Transverse colon (tissue), 4 donors: ENCODE measurements at places on chromosomes 1 and 21. TPM values are rescaled to one million over a fixed set of nuclear protein-coding genes. Genes with fewer than 3 reads are reported as not detected.
A peak's percentile ranks its signal among the peaks of the same experiment; 100 is the strongest.

BACE2 gene
- total RNA-seq: 49.4 TPM

DNA sequence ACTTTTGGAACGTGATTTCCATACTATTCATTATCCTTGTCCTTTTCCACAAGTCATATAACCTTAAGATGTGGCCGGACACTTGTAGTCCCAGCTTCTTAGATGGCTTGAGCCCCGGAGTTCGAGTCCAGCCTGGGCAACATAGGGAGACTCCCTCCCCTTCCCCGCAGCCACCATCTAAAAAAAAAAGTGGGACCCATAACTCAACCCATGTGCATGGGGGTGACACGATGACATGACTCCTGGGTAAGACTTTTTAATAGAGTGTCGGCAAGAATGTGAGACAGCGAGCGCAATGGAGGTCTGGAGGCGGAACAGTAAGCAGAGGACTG is 25.7 kb downstream of the MIA3 start:
- H3K27me3 ChIP-seq: no peaks in the 10 kb centered on the region
- peaks cover 3% of the 10 kb centered on the region for H3K4me1 ChIP-seq
- no peak for DNase-seq
- H3K36me3 ChIP-seq: peaks cover 7% of the 10 kb centered on the region
- peak overlapping the region; percentile 33 for H3K4me3 ChIP-seq

DNA sequence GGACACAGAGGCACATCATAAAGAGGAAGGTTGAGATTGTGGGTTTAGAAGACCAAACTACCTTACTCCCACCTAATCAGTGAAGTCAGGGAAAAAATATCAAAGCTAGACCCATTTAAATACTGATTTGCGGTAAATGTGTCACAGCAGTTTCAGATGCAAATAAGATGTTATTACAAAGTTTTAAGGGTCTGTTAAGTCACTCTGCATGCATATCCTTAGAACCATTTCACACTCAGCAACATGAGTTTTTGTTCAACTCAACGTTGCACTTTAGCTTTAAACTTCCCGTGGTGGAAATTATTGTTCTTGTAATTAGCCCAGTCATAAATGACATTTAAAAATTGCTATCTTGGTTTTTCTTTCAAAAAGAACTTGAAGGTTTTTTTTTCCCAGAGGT is 34.8 kb downstream of the RPAP2 start:
- peaks cover 21% of the 10 kb centered on the region for H3K36me3 ChIP-seq
- H3K27me3 ChIP-seq: no peaks in the 10 kb centered on the region
- H3K27ac ChIP-seq: no peak overlapping the region
- no peaks in the 10 kb centered on the region for H3K4me1 ChIP-seq
- H3K4me3 ChIP-seq: no peak overlapping the region
- DNase-seq: no peak

OPRD1 gene
- not detected for total RNA-seq

- no peaks in the 10 kb centered on the region for H3K36me3 ChIP-seq
- no peaks in the 10 kb centered on the region for H3K27me3 ChIP-seq
- no peaks in the 10 kb centered on the region for H3K4me1 ChIP-seq
- H3K4me3 ChIP-seq: no peak overlapping the region
- no peak overlapping the region for H3K27ac ChIP-seq
These were observed 101.4 kb downstream of the TTLL7 start for GRCh38 chr1:83897516-83897915.

- DNase-seq: no peak
- no peaks in the 10 kb centered on the region for H3K36me3 ChIP-seq
- no peak overlapping the region for H3K27ac ChIP-seq
- H3K4me3 ChIP-seq: no peak overlapping the region
- no peaks in the 10 kb centered on the region for H3K4me1 ChIP-seq
These were observed 33.0 kb downstream of the EPHA2 start for GRCh38 chr1:16122916-16123315.

DNA sequence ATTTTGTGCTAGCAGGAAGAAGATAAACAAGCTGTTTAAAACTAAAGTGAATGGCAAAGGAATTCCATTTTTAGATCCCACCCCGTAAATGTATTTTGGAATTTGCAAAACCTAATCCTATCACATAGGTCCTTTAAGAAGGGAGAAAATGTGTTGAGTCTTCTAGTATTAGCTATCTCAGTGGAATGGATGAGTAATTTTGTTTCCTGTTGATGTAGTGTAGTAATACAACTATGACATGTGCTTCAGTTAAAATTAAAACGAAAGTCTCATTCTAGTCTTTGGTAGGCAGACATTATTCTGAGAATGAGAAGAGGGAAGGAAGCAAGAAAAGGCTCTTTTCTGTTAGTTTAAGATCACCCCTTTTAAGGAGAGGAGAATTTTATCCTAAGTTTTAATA is 265.9 kb upstream of the C1orf105 start:
- no peaks in the 10 kb centered on the region for H3K36me3 ChIP-seq
- peaks cover 3% of the 10 kb centered on the region for H3K4me1 ChIP-seq
- DNase-seq: no peak

- peak; percentile 69 for DNase-seq
- H3K4me1 ChIP-seq: no peaks in the 10 kb centered on the region
- H3K36me3 ChIP-seq: no peaks in the 10 kb centered on the region
- peak overlapping the region; percentile 48 for H3K27ac ChIP-seq
- no peaks in the 10 kb centered on the region for H3K27me3 ChIP-seq
- H3K4me3 ChIP-seq: no peak overlapping the region
These were observed 39.1 kb upstream of the CDC42BPA start for GRCh38 chr1:227357171-227357926.

KIRREL1 gene
- total RNA-seq: 8.2 TPM

LEFTY2 gene
- 0.55 TPM for total RNA-seq

GRCh38 chr1:169623132-169623926 is 6.6 kb downstream of the SELP start:
- no peak for DNase-seq
- H3K27ac ChIP-seq: no peak overlapping the region
- H3K36me3 ChIP-seq: no peaks in the 10 kb centered on the region
- H3K27me3 ChIP-seq: no peaks in the 10 kb centered on the region

DMRTA2 gene
- not detected for total RNA-seq

DNA sequence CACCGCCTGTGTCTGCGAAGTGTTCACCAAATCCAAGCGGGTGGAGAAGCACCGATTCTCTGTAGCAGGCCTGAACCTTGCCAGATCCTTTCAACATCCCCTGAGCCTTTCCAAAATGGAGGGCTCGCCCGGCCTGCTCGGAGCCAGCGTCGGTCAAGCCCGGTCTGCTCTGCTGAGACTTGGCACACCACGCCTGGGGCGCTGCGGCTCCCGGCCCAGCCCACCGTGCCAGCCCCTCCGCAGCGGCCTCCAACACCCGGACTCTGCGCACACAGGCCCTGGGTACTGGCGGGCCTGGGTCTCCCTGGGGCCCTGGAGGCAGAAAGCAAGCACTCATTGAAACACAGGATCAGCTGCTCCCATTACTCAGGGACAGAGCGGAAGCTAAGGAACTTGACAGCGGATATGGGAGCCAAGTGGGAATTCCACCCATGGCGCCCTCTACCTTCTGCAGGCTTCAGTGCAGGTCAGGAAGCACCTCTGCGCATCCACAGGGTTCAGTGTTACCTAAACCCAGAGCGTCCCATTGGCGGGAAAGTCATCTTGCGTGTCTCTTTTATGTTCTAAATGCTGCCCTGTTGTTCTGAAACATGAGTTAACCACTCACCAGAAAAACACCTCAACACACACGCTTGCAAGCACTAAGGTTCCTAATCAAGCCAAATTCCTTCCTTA is 159.9 kb downstream of the ZBTB18 start:
- no peak overlapping the region for H3K4me3 ChIP-seq
- no peaks in the 10 kb centered on the region for H3K27me3 ChIP-seq
- peaks cover 6% of the 10 kb centered on the region for H3K4me1 ChIP-seq
- no peak for DNase-seq

GRCh38 chr1:26811057-26811456 is 15.4 kb upstream of the ZDHHC18 start:
- no peak overlapping the region for H3K27ac ChIP-seq
- H3K4me3 ChIP-seq: no peak overlapping the region
- H3K4me1 ChIP-seq: no peaks in the 10 kb centered on the region

HES3 gene
- total RNA-seq: not detected

LAPTM5 gene
- 5.2 TPM for total RNA-seq

- H3K36me3 ChIP-seq: no peaks in the 10 kb centered on the region
- no peaks in the 10 kb centered on the region for H3K27me3 ChIP-seq
- peak overlapping the region; percentile 75 for H3K27ac ChIP-seq
- H3K4me1 ChIP-seq: no peaks in the 10 kb centered on the region
- H3K4me3 ChIP-seq: no peak overlapping the region
- no peak for DNase-seq
These were observed 12.8 kb downstream of the THEMIS2 start for GRCh38 chr1:27885114-27885528.

- H3K27ac ChIP-seq: no peak overlapping the region
- no peaks in the 10 kb centered on the region for H3K36me3 ChIP-seq
- no peak for DNase-seq
- H3K4me3 ChIP-seq: no peak overlapping the region
- H3K27me3 ChIP-seq: peaks cover 4% of the 10 kb centered on the region
These were observed 31.6 kb upstream of the BARHL2 start for GRCh38 chr1:90748668-90749067.

- no peak overlapping the region for H3K4me3 ChIP-seq
- H3K36me3 ChIP-seq: no peaks in the 10 kb centered on the region
- no peak for DNase-seq
- no peaks in the 10 kb centered on the region for H3K27me3 ChIP-seq
- no peak overlapping the region for H3K27ac ChIP-seq
- no peaks in the 10 kb centered on the region for H3K4me1 ChIP-seq
These were observed 29.9 kb downstream of the BCAR3 start for GRCh38 chr1:93651695-93652094.

C1orf74 gene
- 2.7 TPM for total RNA-seq

DNA sequence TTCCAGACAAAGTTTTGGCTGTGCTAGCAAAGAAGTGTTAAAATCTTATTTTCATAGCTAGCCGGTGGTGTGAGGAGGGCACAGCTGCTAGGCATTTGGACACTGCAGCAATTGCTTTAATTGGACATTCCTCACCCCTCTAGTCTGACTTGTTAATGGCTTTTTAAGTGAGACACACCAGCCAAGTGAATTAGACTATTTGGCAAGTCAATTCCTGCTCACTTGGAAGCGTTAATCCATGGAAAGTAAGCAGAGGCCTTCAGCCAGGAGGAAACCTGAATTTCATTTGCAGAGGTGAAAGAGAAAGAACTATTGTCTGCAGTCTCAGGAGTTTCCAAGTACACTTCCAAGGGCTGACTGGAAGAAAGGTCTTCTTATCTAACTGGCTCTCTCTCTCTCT is 175.7 kb downstream of the ST6GALNAC3 start:
- DNase-seq: no peak
- H3K27me3 ChIP-seq: no peaks in the 10 kb centered on the region
- H3K27ac ChIP-seq: no peak overlapping the region
- H3K4me3 ChIP-seq: no peak overlapping the region
- no peaks in the 10 kb centered on the region for H3K36me3 ChIP-seq

DNA sequence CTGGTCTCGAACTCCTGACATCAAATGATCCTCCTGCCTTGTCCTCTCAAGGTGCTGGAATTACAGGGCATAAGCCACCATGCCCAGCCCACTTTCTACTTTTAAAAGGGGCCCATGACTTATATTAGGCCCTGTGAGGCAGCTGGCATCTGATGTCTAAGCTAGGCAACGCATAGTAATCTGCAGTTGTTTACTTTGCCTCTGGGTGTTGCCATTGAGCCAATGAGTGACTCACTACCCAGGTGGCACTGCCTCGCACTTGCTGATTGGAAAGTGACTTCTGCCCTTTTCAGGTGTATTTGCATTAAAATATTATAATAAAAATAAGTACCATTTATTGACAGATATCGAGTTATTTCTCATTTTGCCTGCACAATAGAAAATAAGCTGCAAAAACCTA is 84.9 kb downstream of the KIF14 start:
- H3K4me3 ChIP-seq: no peak overlapping the region
- no peaks in the 10 kb centered on the region for H3K4me1 ChIP-seq
- DNase-seq: peak; percentile 36

DNA sequence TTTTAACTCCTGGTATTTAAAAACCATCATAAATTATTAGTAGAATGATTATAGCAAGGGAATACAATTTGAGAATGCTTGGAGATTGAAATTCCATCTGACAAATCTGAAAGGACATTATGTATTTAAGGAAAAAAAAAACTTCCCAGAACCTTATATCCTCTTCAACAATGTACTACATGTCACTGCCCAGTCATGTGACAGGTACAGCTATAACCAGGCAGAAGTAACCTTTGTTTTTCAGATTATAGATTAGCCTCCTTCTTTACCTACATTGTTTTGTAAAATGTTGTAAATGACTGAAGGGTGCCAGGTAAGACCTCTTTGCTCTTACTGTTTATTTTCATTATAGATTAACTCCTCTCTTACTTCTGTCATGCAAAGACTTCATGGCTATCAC is 96.9 kb downstream of the KCNJ6 start:
- H3K27ac ChIP-seq: no peak overlapping the region
- H3K4me1 ChIP-seq: no peaks in the 10 kb centered on the region
- no peaks in the 10 kb centered on the region for H3K27me3 ChIP-seq
- no peak for DNase-seq
- no peaks in the 10 kb centered on the region for H3K36me3 ChIP-seq

DNA sequence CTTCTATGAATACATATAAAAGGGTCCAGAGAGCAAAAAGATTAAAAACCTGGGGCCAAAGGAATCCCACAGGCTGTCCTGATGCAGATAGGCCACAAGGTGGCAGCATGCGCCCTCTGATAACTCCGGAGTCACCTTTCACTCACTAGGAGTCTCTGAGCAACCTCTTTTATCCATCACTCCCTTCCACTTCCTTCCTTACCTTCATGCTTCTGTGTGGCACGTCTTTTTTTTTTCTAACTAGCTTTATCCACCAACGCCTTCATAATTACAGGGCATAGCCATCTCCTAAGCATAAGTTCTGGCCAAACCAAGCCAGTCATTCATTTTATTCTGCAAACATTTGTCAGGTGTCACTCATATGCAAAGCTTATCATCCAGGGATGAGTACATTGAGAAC is 3.9 kb upstream of the PGLYRP4 start:
- H3K27ac ChIP-seq: no peak overlapping the region
- no peaks in the 10 kb centered on the region for H3K4me1 ChIP-seq
- no peaks in the 10 kb centered on the region for H3K36me3 ChIP-seq
- peak; percentile 66 for DNase-seq
- H3K4me3 ChIP-seq: no peak overlapping the region

- peak overlapping the region; percentile 63 for H3K4me3 ChIP-seq
- no peaks in the 10 kb centered on the region for H3K4me1 ChIP-seq
- no peaks in the 10 kb centered on the region for H3K36me3 ChIP-seq
- no peaks in the 10 kb centered on the region for H3K27me3 ChIP-seq
- peak overlapping the region; percentile 83 for H3K27ac ChIP-seq
These were observed 534 bp downstream of the DNAJC28 start for GRCh38 chr21:33490991-33491372.

- H3K27me3 ChIP-seq: no peaks in the 10 kb centered on the region
- H3K27ac ChIP-seq: no peak overlapping the region
- no peak for DNase-seq
- no peaks in the 10 kb centered on the region for H3K36me3 ChIP-seq
- H3K4me3 ChIP-seq: no peak overlapping the region
- no peaks in the 10 kb centered on the region for H3K4me1 ChIP-seq
These were observed 49.0 kb downstream of the RGS7 start for GRCh38 chr1:241308011-241308410.

MANEAL gene
- total RNA-seq: 9.6 TPM

- no peak overlapping the region for H3K27ac ChIP-seq
- H3K27me3 ChIP-seq: no peaks in the 10 kb centered on the region
- H3K36me3 ChIP-seq: no peaks in the 10 kb centered on the region
- H3K4me3 ChIP-seq: no peak overlapping the region
- DNase-seq: no peak
These were observed 19.4 kb upstream of the SLAMF6 start for GRCh38 chr1:160542303-160542945.
